Stimulated activated CD4-positive, alpha-beta T cell treated with anti-CD3 and anti-CD28 coated beads, Interleukin-1b, Interleukin-23, amount 100 ng/mL, for 1 hour (primary cell): ENCODE measurements at places on chromosomes 5 and 9.

GRCh38 chr5:178349075-178349511 is 116.5 kb upstream of the PHYKPL start:
- no peak for DNase-seq

DNA sequence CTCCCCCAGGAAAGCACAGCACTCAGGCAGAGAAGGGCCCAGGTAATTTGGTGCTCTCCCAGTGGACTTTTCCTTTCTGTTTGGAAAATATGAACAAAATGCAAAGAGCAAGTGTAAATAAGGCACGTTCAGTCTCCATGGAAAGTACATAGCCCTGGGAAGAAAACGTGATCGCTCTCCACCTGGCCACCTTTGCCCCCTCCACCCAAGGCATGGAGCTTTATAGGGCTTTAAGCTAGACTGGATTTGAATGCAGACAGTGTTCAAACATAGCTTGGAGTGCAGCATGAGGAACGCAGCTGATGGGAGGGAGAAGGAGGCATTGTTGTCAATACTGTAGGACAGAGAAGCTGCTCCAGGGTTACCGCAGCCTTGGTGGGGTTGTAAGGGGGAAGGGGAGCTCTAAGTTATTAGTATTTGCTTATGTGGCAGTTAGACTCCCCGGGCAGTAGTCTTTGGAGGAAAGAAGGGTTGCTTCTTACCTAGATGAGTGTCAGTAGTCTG is 500.2 kb downstream of the SPOCK1 start:
- no peak for DNase-seq

- DNase-seq, result no peak
Measured at GRCh38 chr5:133317558-133317957, 265.7 kb downstream of the HSPA4 start.

GRCh38 chr9:28967226-28967625 is 1393.9 kb upstream of the C9orf72 start:
- no peak for DNase-seq

- no peak for DNase-seq
Measured at GRCh38 chr5:12659686-12660085, 755.4 kb upstream of the CTNND2 start.

DNA sequence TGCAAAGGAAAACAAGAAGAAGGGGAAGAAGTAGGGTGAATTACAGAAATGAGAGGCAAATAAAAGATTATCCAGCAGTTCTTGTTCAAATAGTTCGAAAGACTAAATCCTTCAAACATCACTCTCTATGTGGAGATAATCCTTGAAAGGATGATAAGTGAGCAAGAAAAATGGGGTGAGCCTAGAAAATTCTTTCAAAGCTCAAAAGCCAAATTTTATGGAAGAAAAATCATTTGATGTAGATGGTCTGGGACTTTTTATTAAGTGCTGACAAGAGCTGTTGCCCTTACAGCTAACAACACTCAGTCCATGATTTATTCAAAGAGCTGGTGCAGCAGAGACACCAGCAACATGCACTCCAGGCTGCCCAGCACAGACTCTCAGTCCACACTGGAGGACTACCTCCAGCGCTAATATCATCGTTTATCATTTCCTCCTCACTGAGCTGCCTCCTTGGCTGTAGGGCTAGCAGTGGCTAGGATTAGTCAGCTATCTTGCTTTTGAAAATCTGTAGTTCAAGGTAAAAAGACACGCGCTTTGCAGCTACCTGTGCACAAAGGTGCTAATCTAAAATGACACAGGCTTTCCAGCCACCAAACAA is 264.8 kb upstream of the KIF2A start:
- DNase-seq, result no peak

- DNase-seq, result no peak
Measured at GRCh38 chr5:69485471-69485870, 7.1 kb upstream of the OCLN start.

DNA sequence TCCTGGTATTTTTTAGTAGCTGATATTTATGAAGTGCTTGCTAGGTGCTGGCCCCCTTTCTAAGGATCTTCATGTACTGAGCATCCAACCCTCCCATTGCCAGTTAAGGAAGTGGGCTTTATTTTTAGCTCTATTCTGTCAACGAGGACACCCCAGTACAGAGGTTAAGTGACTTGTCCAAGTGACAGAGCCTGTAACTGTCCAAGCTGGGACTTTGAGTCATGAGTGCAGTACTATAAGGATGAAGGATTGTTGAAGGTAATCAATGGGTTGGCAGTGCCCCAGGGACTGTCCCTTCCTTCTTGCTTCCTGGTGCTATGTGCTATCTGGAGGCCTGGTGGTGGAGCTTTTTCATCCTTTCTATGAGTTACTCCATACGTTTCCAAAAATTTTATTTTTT is 18.0 kb upstream of the FABP6 start:
- DNase-seq, result no peak

- no peak for DNase-seq
Measured at GRCh38 chr5:151382576-151382975, 35.2 kb upstream of the SLC36A2 start.

DNA sequence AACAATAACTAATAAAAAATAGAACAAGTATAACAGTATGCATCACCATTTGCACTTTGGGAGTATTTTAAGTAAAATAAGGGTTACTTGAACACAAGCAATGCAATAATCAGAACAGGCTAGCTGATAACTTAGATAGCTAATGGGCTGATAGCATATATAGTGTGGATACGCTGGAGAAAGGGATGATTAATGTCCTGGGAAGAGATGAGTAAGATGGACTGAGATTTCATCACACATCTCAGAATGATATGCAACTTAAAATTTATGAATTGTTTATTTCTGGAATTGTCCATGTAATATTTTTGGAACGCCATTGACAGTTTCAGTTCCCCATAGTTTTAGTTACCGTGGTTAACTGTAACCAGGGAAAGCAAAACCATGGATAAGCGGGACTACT is 173.6 kb downstream of the ISL1 start:
- DNase-seq, result no peak

DNA sequence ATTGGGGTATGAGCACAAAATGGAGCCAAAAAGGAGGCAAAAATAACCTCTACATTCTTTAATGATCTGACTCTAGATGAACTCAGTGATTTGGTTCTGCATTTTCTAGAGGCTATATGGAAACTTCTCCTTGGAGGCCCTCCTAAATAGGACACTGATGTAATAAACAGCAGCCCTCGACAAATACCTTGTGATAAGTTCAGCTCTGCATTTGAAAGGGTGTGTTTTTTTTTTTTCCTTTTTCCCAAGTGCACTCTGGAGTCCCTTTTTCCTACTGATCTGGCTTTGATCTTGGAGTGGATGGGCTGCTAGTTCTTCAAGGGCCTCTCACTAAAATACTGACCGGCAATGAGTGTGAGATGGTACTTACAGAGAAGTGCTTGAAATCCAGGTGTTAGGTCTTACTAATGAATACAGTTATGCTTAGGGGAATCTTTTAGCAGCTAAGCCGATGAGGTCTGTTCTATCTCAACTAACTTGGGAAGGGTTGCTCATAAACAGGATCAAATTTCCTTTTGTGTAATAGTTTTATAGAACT is 161.7 kb downstream of the MAST4 start:
- no peak for DNase-seq

DNA sequence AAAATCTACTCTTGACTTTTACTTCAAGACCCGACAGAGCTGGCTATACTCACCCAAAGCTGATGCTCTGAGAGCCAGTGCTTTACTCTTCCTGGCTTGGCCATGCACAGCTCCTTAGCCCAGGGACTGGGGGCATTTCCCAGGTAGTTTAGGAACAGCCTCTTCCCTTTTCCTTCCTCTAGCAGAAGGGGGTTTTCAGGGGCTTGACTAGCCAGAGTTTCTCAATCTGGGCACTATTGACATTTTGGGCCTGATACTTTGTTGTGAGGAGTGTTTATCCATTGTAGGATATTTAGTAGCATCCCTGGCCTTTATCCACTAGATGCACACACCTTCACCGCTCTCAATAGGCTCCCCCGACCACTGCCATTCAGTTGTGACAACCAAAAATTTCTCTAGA is 50.0 kb upstream of the RFX3 start:
- no peak for DNase-seq

DNA sequence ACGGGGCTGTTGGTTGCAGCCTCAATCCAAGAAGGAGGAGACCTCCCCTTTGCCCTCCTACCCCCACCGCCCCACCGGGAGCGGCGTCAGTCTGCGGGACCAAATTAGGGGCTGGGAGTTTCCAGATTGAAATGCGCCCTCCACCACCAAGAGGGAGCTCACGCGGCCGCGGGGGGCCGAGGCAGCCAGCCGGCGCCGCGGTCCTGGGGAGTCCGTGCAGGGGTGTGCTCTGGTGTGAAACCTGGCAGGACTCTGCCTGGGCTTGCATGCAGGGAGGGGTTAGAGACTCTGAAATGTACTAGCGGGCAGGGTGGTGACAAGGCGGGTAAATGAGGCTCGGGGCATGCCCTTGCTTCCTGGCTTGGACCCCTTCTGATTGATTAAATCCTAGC is 989 bp upstream of the FBN2 start:
- no peak for DNase-seq

DNA sequence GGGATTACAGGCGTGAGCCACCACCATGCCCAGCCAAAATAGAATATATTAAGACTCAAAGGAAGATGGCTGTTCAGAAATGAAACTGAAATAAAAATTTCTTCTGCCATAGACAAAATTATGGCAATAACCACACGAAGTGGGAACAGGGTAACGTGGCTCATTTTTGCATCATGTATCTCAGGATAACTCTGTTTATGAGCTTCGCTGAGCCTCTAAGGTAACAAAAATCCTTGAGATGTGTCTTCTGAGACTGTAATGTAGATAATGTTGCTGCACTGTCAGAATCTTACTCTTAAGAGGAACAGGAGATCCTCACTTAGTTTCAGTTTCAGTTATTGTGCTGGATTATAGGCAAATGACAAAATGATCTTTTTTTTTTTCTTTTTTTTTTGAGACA is 153.8 kb downstream of the GOLPH3 start:
- DNase-seq, result no peak

GRCh38 chr9:135256581-135257354 is 169.3 kb downstream of the OLFM1 start:
- DNase-seq, result no peak

DNA sequence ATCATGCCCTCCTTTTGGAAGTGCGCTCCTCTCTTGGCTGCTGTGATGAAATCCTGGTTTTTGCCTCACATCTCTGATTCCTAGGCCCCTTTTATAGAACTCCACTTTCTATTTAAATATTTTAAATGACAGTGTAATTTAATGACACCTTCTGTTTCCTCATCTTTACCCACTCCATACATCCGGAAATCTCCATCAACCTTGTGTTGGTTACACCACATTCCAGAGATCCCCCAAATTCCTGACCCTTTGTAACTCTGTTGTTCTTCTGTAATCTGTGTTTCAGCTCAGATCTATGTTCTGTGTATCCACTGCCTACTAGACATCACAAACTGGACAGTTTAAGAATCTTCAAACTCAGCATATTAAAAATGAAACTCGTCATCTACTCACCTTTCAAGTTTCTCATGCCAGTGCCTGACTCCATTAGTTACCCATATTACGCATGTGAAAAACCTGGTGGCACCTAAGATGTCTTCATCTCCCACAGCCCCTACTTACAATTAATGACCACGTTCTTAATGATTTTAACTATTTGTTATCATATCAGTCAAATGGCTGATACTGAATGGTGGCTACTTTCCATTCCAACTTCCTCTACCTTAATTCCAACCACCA is 25.1 kb downstream of the PARP8 start:
- DNase-seq, result no peak

DNA sequence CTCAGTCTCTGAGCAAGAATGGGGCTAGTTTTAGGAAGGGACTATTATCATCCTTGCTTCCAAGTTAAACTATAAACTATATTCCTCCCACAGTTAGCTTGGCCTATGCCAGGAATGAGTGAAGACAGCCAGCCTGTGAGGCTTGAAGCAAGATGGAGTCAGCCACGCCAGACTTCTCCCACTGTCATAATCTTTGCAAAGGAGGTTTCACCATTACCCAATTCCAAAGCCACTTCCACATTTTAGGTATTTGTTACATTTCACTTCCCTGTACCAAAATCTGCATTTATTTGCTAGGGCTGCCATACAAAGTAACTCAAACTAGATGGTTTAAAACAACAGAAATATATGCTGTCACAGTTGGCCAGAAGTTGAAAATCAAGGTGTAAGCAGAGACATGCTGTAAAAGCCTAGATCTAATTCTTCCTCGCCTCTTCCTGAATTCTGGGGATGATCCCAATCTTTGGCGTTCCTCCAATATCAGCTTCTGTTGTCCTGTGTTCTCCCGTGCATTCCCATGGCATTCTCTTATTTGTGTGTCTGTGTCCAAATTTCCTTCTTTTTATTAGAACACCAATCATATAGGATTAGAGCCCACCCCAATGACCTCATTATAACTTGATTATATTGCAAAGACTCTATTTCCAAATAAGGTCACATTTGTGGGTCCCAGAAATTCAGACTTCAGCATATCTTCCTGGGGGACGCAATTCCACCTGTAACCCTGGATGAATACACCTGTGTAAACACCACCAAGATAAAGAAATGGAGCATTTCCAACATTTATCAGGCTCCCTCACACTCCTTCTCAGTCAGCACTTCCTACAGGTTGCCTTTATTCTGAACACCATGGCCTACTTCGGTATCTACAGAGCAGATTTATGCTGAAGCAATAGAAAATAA is 126.8 kb downstream of the GCNT1 start:
- DNase-seq, result no peak

DNA sequence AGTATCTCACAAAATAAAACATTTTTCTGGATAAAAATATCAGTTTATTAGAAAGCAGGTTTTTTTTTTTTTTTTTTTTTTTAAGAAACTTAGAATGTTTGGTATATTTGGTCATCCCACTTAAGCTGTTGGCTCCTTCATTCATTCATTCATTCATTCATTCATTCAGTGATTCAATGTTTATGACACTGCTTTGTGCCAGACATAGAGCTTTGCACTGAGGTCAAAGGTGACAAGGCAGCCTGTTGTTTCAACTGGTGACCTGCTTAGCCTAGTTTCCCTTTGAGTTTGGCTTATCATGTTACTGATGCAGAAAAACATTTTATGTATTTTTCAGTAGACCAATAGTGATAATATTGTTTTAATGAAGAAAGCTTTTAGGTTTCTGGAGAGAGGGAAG is 23.5 kb downstream of the CPEB4 start:
- DNase-seq, result no peak

DNA sequence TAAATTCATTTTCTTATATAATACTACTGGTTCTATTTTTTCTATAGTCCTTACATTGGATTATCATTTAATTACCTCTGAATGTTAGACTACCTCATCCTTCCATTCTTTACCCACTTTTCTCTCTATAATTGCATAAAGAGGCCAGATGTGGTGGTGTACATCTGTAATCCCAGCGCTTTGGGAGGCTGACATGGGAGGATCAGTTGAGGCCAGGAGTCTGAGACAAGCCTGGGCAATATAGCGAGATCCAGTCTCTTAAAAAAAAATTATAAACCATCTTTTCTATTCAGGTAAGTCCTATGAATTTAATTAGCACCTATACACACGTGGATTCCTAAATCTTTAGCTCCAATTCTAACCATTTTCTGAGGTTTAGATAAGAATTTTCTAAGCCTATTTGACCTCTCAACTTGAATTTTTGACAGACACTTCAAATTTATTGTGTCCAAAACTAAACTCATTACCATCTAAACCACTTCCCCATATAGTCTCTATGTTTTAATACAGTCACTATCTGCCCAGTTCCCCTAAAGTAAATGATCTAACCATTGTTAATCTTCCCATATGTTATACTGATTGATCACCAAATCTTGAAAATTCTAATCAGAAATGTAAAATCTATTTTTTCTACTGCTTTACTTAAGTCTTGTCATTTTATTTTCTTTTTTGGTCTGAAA is 33.0 kb upstream of the CHD1 start:
- DNase-seq, result no peak

GRCh38 chr9:1532171-1532570 is 482.0 kb downstream of the DMRT2 start:
- no peak for DNase-seq

- DNase-seq, result no peak
Measured at GRCh38 chr5:6732634-6733410, 19.6 kb downstream of the TENT4A start.
